Stimulated activated CD4-positive, alpha-beta T cell treated with anti-CD3 and anti-CD28 coated beads, Interleukin-4, amount 100 ng/mL, for 1 hour (primary cell): ENCODE measurements at places on chromosomes 11 and 22.

- DNase-seq, result no peak
Observed at GRCh38 chr11:32899438-32899837, 6.8 kb downstream of the QSER1 start.

DNA sequence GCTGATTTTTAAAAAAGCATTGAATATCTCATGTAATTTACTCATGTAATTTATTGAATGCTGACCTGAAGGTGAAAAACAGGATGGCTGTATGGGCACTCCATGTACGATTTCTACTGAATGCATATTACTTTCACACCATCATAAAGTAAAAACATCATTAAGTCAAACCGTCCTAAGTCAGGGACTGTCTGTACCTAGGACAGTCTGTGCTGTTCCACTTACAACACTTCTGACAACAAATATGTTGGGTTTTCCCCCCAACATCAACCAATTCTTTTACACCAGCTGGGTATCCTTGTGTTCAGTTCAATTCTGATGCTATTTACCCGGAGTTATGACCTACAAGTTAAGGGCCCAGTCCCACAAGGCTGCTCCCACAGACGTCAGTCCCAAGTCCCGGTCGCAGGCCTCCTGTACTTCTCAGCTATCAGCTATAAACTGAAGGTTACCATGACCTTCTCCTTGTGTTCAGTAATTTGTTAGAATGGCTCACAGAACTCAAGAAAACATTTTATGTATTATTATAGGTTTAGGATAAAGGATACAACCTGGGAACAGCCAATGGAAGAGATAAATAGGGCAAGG, 17.0 kb downstream of the UVRAG start:
- DNase-seq, result no peak

GRCh38 chr22:43131773-43132501, 11.3 kb downstream of the MCAT start:
- no peak for DNase-seq

- peak; percentile 41 for DNase-seq
Observed at GRCh38 chr22:49826603-49827270, 936 bp downstream of the BRD1 start.

DNA sequence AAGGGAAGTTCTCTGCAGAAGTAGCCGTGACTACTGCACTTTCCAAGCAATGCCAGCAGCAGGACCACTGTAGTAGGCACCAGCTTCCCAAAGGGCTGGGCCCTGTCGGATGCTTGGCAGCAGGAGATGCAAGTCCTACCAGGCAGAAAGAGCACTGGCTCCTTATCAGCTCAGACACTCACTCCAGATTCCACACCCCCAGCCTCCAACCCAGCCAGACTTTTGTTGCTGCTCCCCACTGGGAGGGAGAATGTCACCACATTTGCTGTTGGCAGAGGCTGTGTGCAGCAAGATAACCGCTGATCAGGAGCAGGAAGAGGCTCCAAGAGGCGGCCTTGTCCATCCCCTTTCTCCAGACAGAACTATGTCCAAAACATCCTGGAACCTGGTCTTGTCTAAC, 118.7 kb downstream of the C11orf58 start:
- DNase-seq, result no peak

- no peak for DNase-seq
Observed at GRCh38 chr11:118908901-118909618, 16.7 kb downstream of the BCL9L start.

- DNase-seq, result no peak
Observed at GRCh38 chr11:67699521-67699920, 25.1 kb upstream of the ALDH3B2 start.

DNA sequence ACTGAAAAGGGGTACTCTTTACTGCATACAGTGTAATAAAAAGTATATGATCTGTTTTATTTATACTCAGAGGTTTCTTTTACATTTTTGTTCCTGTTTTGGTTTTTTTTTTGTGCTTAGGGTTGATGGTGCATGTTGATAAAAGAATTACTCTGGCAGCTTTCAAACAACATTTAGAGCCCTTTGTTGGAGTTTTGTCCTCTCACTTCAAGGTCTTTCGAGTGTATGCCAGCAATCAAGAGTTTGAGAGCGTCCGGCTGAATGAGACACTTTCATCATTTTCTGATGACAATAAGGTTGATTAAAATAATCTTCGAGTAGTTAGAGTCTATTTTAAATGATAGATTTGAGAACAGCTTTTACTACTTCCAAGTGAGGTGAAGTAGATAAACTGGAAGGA, 60.6 kb downstream of the DKK3 start:
- no peak for DNase-seq

- no peak for DNase-seq
Observed at GRCh38 chr11:65883058-65883761, 3.6 kb downstream of the CTSW start.

- no peak for DNase-seq
Observed at GRCh38 chr22:19631899-19632667, 82.2 kb upstream of the SEPTIN5 start.

DNA sequence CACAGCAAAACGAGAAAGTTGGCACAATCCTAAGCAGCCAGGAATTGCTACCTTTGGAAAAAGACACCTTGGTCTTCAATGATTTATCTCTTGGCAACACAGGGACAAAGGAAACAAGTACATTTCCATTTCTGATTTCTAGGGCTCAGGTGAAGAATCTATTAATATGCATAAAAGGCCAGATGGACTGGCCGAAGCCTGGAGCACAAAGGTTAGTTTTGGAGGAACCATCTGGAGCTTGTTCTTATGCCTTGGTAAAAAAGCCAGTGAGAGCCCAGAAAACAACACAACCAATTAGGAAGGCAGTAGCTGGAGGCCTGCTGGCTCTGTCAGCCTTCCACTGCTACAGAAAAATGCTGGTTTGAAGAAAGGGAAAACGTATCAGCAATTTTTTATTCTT, 713.5 kb upstream of the API5 start:
- DNase-seq, result no peak

GRCh38 chr11:127054153-127054552, 53.6 kb upstream of the KIRREL3 start:
- DNase-seq, result no peak

DNA sequence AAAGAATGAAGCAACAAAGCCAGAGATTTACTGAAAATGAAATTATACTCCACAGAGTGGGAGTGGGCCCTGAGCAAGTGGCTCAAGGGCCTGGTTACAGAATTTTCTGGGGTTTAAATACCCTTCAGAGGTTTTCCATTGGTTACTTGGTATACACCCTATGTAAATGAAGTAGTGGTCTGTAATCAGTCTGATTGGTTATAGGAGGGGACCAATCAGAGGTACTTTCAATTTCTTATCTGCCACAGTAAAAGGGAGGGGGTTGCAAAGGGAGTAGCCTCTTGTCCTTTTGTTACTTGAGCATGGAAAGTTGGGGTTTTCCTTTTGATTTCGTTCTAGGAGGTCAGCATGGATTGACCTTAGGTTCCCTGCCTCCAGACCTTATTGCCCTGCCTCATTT, 63.5 kb downstream of the ATM start:
- DNase-seq, result no peak

GRCh38 chr11:58647866-58648265, 25.4 kb downstream of the CNTF start:
- no peak for DNase-seq

DNA sequence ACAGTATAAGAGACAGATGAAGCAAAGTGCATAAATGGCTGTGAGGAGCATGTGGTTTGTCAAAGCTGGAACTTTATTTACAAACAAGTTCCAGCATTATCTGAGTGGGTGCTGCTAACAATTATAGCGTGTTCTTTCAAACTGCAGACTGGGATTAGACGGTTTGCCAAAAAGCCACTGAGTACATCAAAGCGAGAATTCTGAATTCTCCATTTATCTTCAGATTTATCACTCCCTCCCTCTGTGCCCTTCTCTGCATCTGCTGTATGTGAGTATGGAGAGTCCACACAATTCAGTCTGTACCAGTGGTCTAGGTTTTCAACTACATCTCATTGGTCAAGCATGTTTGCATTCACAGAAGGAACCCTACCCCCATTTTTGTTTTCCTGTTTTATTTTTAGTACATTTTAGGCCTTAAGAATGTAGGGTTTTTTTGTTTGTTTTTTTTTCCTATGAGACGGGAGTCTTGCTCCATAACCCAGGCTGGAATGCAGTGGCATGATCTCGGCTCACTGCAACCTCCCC, 18.1 kb upstream of the INCENP start:
- no peak for DNase-seq

DNA sequence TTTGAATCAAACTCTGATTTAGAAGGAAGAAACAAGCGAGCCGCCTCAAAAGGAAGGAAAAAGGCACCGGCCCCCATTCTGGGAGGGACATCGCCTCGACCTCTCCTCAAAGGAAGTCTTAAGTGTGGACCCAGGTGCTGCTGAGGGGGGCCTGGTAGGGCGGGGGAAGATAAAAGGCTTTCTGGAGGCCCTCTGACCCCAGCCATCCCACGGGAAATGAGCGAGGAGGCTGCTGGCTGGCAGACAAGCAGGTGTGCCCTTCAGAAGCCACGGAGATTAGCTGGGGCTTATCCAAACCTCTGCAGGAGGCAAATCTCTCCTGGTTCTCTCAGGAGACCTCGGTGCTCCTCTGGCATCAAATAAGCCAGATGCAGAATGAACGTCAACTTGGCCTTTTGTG, 171.4 kb upstream of the BLID start:
- DNase-seq, result no peak

- no peak for DNase-seq
Observed at GRCh38 chr11:27386181-27386845, 23.3 kb upstream of the CCDC34 start.

DNA sequence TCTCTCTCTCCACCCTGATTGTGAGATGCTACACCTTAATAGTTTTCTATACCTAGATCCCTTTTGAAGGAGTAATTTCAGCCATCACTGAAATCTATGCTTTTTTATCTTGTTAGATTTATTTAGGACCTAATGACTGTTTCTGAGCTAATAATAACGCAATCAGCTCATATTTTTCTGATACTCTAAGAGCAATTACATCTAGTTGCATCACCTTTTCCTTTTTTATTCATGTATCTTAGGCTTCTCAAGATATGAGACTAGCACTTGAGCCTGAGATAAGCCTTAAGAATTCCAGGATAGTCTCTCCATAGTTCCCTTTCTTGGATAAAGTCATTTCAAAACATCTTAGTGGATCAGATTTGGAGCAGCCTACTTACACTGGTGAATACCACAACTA, 25.1 kb upstream of the CAVIN3 start:
- DNase-seq, result no peak
